Fibroblast of skin of scalp (primary cell): ENCODE measurements at places on chromosomes 6 and 20.

DNA sequence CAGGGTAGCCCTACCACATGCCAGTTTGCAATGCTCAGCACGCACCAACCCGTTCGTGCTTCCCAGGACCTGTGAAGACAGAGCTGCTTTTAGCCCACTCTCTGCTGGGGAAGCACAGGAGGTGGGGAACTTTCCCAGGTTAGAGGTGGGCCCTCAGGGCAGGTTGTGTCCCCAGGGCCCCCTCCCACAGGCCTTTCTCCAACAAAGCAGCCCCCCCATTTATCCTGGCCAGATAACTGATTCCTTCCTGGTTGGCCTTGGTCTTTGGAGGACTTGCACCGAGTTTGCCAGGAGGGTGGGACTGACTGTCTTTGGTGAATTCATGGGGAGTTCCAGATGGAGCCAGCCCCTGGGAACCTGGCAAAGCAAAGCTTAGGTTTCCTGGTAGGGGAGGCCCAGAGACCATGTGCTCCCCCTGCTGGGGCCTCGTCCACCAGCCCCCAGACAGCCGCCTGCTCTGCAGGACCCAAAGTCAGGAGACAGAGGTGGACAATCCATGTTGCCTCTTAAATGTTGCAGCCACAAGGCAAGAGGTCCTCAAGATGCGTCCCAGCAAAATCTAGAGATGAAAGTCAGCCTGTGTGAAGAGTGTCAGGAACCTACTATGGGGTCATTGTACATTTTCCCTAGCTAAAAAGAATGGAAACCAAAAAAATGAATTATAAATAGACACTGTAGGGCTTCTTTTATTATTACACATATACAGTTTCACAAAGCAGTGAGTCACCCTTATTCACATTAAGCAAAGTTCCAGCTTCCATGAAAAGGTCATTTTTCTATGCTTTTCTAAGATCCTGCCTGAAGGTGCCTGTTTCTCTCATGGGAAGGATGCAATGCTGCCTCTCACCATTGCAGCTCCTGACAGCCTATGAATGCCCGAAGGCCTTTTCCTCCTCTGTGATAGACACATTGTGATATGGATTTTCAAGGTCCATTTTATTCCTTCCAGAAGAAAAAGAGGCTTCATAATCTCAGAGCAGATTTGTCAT lies 497.8 kb downstream of the PREX1 start:
- peak; percentile 62 for DNase-seq

DNA sequence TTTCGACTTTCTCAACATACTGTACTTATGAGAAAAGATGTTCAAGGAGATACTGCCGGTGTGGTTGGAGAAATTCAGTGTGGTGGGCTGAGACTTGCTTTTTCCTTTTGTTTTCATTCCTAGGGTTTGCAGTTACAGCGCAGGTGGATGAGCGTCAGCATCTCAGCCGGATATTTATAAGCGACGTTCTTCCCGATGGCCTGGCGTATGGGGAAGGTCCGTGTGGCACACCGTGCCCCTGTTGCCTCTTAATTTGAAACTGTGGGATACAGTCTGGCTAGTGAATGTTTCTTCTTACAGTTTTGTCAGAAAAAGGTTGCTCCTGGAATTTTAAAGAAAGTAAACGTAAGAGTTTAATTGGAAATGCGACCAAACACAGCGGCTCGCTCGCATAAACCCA lies 81.7 kb upstream of the CLDN20 start:
- no peak for DNase-seq

- peak; percentile 27 for DNase-seq
Measured at GRCh38 chr6:144220031-144220790, 64.9 kb upstream of the UTRN start.

- DNase-seq, result no peak
Measured at GRCh38 chr20:54692168-54692887, 216.9 kb downstream of the DOK5 start.

DNA sequence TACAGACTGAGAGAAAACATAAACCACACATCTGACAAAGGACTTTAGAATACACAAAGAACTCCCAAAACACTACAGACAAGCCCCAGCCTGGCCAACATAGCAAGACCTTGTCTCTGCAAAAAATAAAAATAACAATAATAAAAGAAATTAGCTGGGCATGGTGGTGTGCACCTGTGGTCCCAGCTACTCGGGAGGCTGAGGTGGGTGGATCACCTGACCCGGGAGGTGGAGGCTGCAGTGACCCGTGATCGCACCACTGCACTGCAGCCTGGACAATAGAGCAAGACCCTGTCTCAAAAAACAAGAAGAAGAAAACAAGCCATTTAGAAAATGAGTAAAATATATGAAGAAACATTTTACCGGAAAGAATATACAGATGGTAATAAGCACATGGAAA lies 13.1 kb downstream of the SDCBP2 start:
- DNase-seq, result no peak

- no peak for DNase-seq
Measured at GRCh38 chr6:32551410-32551809, 21.3 kb upstream of the HLA-DRB5 start.

GRCh38 chr20:19673575-19673974 lies 84.5 kb upstream of the RIN2 start:
- DNase-seq, result peak; percentile 23

- DNase-seq, result no peak
Measured at GRCh38 chr6:157428427-157429202, 47.6 kb downstream of the ZDHHC14 start.

GRCh38 chr6:1424306-1424927 lies 35.0 kb downstream of the FOXF2 start:
- DNase-seq, result peak; percentile 52

DNA sequence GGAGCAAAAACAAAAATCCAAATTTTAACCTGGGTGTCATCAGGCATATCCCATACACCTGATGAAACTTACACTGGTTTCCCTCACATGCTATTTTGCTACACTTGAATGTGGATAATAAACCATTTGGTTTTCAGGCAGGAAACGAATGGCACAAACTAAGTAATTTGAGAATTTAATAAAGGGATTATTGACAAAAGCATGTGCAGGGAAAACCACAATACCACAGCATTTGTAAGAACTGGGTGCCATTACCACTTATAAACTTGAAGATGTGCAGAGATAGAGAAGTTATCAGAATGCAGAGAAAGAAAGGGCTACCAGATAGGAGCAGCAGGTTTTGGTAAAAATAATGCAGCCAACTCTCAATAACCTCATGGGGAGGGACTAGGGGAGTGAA lies 151.2 kb downstream of the RFX6 start:
- DNase-seq, result no peak

- DNase-seq, result peak; percentile 56
Measured at GRCh38 chr20:56440346-56441007, 27.9 kb upstream of the RTF2 start.

DNA sequence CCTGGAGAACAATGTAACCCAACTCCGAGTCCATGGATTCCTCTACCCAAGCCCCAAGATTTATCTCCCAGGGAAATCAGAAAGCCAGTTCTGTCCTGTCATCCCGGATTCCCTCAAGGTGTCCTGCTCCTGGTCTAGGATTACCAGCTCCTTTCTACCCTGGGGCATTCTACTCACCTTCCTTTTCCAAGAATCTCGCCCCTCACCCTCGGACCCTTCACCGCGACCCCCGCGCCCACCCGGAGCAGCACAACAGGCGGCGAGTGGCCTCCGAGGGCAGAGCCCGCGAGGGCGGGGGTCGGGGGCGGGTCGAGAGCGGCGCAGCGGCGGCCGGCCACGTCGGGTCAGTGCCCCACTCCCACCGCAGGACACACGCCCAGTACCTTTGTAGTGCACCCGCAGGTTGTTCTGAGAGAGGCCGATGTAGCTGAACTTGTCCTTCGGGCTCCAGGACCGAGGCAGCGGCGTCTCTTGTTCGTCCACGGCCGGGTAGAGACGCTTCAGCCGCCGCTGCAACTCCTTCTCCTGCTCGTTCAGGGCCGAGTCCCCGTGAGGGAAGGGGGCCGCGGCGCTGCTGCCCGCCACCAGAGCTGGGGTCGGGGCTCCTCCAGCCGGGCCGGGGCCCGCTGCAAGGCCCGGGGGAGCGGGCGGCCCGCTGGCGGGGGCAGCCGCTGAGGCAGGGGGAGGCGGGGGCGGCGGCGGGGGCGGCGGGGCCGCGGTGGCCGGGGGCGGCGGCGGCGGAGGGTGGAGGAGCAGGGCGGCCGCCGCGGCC lies 897 bp downstream of the RANBP9 start:
- DNase-seq, result no peak

- peak; percentile 87 for DNase-seq
Measured at GRCh38 chr6:15608396-15608795, 54.4 kb downstream of the DTNBP1 start.

DNA sequence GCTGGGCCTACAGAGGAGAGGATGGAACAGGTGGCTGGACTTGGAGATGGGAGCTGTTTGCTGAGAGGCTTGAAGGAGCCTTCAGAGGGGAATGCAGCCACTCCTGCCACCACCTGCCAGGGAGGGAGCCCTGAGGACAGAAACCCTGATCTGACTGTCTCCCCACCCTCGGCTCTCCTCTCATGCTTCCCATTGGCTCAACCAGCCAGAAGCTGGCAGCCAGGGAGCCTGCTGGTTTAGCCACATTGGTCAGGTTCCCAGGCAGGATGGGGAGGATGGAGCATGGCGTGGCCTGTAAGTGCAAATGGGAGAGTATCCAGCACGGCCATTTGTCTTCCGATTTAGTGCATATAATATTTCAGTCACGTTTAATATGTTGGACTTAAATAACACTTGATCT lies 12.8 kb downstream of the TREM1 start:
- DNase-seq, result no peak

DNA sequence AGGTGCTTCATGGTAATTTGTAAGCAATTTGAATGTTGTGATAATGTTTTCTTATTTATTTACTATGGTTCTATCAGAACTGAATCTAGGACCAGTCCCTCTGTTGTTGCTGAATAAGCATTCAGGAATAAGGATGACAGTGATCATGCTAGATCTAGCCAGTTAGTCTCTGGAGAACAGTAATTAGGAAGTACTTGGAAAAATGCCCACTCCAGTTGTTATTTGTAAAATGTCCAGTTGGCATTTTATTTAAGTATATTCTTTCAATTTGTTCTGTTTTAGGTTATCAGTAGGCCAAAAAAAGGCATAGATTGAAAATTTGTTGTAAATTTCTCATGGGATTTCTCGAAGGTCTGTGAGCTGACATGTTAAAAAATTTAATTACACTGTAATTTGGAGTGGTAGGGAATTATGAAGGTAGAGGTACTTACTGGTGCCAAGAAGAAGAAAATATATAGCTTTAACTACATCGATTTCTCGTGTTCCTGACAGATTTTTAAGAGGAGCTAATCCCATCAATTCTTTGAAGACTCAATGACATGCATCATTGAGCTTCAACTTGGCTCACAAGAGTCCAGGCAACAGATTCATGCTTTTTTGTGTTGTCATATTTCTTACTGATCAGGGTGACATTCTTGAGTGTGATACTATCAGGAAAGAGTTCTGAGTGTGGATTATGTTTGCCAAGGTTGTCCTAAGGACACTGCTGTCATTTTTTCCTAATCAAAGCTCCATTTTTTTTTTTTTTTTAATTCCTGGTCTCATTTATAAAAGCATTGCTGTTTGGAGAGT lies 177.3 kb downstream of the CARMIL1 start:
- DNase-seq, result no peak

DNA sequence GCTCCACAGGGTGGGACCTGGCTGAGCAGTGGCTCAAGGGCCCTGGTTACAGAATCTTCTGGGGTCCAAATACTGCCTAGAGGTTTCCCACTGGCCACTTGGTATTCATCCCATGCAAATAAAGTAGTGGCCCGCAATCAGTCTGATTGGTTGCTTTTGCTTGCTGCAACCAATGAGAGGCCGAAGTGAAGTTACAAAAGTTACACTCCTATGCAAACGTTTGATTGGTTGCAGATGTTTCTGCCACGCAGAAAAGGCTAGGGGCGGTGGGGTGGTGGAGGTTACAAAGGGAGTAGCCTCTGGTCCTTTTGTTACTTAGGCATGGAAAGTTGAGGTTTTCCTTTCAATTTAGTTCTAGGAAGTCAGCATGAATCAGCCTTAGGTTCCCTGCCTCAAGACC lies 3.6 kb upstream of the NHLRC1 start:
- peak; percentile 43 for DNase-seq

DNA sequence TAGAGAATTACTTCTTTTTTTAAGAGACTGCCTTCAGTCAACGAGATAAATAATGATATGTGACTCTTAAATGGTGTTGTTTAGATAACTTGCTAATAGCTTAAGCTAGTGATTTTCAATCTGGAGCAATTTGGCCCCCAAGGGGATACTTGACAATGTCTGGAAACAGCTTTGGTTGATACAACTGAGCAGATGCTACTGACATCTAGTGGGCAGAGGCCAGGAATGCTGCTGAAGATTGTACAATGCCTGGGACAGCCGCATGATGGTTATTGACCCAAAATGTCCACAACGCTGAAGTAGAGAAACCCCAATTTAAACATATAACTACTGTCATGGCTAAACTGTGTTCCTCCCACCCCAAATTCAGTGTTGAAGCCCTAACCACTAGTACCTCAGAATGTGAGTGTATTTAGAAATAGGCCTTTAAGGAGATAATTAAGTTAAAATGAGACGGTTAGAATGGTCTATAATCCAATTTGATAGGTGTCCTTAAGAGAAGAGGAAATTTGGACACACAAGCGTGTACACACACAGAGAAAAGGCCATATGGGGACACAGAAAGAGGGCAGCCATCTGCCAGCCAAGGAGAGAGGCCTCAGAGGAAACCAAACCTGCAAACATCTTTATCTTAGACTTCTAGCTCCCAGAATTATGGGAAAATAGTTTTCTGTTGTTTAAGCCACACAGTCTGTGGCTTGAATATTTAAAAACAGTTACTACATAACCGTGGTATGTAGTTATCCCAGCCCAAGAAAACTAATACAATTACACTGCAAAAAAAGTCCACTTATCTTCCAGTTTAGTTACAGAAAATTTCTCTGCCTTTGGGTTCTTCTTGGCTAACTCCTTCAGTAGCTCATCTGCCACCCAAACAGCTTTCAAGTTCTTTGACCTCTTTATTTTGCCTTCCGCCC lies 22.2 kb downstream of the RWDD2A start:
- DNase-seq, result peak; percentile 82

- DNase-seq, result peak; percentile 37
Measured at GRCh38 chr6:133837801-133838349, 51.0 kb upstream of the TCF21 start.

DNA sequence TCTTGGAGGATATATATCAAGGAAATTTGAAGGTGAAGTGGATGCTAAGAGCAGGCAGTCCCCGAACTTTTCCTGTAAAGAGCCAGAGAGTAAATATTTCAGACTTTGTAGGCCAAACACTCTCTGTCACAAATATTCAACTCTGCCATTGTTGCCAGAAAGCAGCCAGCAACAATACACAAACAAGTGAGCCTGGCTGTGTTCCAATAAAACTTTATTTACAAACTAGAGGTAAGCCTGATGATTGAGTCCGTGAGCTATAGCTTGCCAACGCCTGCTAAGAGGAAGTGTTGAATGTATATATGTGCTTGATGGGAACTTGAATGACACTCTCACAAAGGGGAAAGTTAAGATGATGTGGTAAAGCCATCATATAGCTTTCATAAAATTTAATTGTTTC lies 166.0 kb upstream of the PLN start:
- DNase-seq, result no peak

DNA sequence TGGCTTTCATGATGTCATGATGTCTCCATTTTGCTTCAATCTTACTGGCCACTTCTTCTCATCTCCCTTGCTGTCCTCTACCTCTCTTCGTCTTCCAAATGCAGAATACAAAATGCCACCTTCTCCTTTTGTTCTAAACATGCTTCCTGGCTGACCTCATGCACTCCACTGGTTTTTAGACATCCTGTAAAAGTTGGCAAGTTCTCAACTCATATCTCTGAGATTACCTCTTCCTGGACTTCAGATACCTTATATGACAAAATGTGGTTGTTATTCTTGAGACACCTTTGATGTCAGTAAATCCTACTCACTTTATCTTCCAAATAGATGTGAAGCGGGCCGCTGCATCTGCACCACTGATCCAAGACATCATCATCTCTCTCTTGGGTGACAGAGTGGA lies 212.7 kb upstream of the FOXA2 start:
- no peak for DNase-seq
